ENCODE measurements at places on chromosomes 6 and 20. TPM values are rescaled to one million over a fixed set of nuclear protein-coding genes. Genes with fewer than 3 reads are reported as not detected.

The HCK gene
- not detected for total RNA-seq

The GID8 gene
- total RNA-seq, result 50.5 TPM

The PDE7B gene
- total RNA-seq, result 27.6 TPM

The CYB5R4 gene
- total RNA-seq, result 29.9 TPM

The ZKSCAN8 gene
- 20.8 TPM for total RNA-seq

The RCAN2 gene
- not detected for total RNA-seq

The HDGFL1 gene
- total RNA-seq, result not detected

The NAA20 gene
- total RNA-seq, result 76.0 TPM

The EEF1E1 gene
- total RNA-seq, result 87.3 TPM

The TRIM31 gene
- not detected for total RNA-seq

The BTNL2 gene
- total RNA-seq, result not detected

The RAB44 gene
- not detected for total RNA-seq

The ENPP5 gene
- not detected for total RNA-seq

Data from activated T-helper 2 cell treated with anti-CD3 and anti-CD28 coated beads, Interferon-gamma antibody, Interleukin-2, Interleukin-4, amounts not matched to agents 10 μg/mL and 5 μg/mL and 100 μg/mL, durations not matched to agents 14 hours and 24 hours and 36 hours (primary cell).